RCC 7860 (cell line): ENCODE measurements at places on chromosomes 4 and X.

DNA sequence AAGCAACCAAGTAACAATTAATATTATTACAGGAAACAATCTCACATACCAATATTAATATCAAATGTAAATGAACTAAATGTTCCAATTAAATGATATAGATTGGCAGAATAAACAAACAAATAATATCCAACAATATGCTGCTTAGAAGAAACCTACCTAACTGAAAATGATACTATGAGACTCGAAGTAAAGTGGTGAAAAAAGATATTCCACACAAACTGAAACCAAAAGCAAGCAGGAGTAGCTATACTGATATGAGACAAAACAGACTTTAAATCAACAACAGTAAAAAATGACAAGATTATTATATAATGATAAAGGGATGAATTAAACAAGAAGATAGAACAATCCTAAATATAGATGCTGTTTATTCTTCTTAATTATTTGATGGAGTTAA is 140.1 kb downstream of the SPANXN4 start:
- no peak for DNase-seq

DNA sequence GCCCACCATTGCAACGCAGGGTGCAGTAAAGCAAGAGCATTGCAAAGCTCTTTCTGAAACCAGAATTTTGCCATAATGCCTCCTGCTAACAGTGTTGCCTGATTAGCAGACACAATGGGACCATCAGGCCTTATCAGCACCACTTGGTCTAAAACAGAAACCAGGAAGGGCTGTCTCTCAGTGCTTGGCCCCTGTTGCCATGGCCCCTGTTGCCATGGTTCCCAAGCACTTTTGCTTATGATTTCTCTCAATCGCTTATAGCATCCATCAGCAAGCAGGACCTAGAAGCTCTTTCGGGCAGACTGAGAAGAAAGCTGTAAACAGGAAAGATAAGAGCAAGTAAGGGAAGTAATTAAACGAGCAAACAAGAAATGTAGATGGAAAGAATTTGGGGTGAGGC is 36.8 kb downstream of the RTL5 start:
- DNase-seq: no peak

- no peak for DNase-seq
Observed at GRCh38 chr4:8048856-8049676, 109.4 kb upstream of the AFAP1 start.

DNA sequence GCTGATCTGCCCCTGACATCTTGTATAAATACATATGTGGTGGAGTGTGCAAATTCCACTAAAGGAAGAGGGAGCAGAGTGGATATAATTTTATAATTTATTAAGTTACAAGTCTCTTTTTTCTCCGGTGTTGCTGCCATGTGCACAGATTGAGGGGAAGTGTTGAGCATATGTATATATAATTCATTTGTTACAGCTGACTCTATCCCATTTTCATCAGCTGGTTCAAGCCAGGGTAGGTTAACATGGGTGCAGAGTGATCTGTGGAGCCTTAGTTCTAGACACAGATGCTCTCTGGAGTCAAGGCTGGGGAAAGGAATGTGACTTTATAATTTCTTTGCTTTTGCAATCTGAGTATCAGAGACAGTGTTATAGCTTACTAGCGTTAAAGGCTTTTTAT is 103.5 kb downstream of the WWC2 start:
- no peak for DNase-seq

- DNase-seq: no peak
Observed at GRCh38 chr4:99215521-99215920, 3.5 kb downstream of the ADH6 start.

GRCh38 chr4:56768316-56768715 is 53.2 kb downstream of the SPINK2 start:
- no peak for DNase-seq

GRCh38 chr4:168101026-168101425 is 8.7 kb downstream of the ANXA10 start:
- DNase-seq: no peak

DNA sequence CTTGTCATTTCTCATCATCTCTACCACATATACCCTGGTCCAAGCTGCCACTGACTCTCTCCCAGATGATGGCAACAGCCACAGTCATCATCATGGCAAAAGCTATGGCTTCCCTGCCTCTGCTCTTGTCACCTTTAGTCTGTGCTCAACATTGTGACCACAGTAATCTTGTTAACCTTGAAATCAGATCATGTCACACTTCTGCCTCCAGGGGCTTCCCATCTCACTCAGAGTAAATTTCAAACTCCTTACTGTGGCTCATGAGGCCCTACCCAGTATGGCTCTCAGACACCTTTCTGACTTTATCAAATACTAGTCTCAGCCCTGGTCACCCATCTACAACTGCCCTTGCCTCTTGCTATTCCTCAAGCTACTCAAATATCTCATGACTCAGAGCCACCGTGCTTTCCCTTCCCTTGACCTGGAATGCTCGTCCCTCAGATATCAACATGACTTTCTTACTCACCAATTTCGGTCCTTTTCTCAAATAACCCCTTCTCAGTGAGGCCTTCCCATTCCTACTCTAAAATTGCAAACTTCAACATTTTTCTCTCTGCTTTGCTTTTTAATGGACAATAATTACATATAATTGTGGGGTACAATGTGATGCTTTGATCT is 41.1 kb upstream of the STIM2 start:
- DNase-seq: no peak

- no peak for DNase-seq
Observed at GRCh38 chrX:110245011-110245410, 72.9 kb downstream of the AMMECR1 start.

DNA sequence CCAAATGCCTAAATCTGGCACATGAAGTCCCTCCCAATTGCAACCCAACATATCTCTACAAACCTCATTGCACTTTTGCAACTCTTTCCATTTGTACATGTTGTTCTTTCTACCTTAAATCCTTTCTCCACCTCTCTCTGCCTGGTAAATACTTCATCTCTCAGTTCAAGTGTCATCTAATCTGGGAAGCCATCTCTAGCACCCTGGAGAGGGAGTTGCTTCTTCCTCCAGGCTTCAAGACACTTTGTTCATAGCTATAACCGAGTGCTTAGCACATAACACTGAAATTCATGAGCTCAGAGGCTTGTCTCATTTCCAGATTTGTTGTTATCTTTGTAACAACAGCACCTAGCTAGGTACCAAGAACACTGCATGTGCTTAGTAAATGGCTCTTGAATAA is 114.8 kb upstream of the NAP1L5 start:
- no peak for DNase-seq

- no peak for DNase-seq
Observed at GRCh38 chr4:164011791-164012190, 517.3 kb downstream of the TMA16 start.

- peak; percentile 32 for DNase-seq
Observed at GRCh38 chrX:134604701-134605311, 53.5 kb downstream of the PLAC1 start.

- DNase-seq: no peak
Observed at GRCh38 chr4:38023347-38024205, 63.4 kb downstream of the PTTG2 start.

GRCh38 chr4:88022289-88022688 is 14.9 kb downstream of the PKD2 start:
- no peak for DNase-seq

- no peak for DNase-seq
Observed at GRCh38 chrX:108537005-108537404, 97.4 kb downstream of the COL4A5 start.

DNA sequence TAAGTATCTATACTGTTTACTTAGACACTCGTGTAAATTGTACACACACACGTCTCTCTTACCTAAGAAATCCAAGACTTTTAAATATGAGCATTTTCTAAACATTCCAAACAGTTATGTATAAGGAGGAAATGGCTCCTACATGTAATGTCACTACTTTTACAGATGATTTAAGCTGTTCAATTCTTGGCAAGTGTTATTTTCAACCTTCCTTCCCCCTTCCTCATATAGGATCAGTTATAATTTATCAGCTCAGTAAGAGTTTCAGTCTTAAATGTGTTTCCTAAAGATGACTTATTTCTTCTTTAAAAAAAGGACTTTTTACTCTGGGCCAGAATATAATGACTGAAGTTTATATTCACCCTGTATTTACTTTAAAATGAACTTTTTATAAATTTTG is 601.1 kb downstream of the ANKRD50 start:
- no peak for DNase-seq

DNA sequence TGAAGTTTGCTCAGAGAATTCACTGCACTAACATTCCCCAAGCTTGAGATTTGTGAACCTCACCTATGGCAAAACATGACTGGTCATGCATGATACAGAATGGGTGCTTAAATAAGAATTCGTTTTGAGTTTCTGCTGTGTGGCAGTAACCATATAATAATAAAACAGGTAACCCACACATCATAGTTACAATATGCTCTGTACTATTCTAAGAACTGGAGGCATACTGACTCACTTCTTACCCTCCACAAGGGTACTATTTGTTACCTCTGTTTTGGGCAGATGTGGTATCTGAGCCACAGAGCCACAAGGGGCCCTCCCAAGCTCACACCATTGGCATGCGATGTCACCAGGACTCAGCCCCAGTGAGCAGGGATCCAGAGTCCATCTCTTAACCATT is 17.6 kb downstream of the SLC2A9 start:
- DNase-seq: peak; percentile 19

- DNase-seq: no peak
Observed at GRCh38 chrX:11386001-11386523, 92.8 kb downstream of the AMELX start.

GRCh38 chr4:112289407-112290253 is 3.9 kb upstream of the TIFA start:
- no peak for DNase-seq

- no peak for DNase-seq
Observed at GRCh38 chr4:128916832-128917231, 107.3 kb downstream of the JADE1 start.

DNA sequence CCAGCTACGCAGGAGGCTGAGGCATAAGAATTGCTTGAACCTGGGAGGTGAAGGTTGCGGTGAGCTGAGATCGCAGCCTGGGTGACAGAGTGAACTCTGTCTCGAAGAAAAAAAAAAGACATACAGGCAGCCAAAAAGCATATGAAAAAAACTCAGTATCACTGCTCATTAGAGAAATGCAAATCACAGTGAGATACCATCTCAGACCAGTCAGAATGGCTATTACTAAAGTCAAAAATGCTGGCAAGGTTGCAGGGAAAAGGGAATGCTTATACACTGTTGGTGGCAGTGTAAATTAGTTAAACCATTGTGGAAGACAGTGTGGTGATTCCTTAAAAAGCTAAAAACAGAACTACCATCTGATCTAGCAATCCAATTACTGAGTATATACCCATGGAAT is 123.1 kb downstream of the CHIC2 start:
- DNase-seq: no peak

DNA sequence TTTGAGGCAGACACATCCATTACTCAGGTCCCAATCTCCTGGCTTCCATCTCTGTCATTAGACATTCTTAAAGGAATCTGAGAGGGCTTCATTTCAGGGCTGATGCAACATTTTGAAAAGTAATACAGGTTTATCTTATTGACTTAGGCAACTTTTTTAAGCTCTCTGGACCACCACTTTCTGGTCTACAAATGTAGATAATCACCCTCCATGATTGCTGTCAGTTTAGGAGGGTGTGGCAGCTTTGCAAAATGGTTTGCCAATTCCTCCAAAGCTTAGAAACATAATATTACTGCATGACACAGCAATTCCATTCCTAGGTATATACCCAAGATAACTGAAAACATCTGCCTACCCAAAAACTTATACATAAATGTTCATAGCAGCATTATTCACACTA is 77.6 kb downstream of the ARHGAP6 start:
- no peak for DNase-seq

DNA sequence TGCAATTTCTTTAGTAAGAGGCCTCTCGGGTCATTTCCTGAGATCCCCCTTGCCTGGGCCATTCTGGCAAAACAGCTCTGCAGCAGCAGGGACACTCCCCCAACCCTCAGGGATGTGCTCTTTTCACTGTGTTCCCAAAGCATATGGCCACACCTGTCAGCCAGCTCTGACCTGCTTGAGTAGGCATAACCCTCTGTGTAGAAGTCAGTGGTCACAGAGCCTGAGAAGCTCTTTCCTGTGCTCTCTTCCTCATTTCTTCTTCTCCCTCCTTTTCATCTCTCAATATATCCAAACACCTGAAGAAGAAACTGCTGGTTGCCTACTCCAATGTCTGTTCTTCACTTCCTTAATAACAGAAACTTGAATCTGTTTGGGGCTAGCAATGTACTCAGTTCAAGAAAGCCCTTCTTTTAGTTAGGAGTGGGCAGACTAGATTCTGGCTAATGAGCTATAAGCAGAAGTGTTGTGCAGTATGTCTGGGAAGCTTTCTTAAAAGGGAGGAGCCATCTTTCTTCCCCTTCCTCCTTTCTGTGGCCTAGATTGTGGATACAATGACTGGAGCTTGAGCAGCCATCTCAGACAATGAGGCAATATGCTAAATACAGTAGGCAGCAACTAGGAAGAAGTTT is 73.3 kb downstream of the PRPS1 start:
- DNase-seq: no peak

DNA sequence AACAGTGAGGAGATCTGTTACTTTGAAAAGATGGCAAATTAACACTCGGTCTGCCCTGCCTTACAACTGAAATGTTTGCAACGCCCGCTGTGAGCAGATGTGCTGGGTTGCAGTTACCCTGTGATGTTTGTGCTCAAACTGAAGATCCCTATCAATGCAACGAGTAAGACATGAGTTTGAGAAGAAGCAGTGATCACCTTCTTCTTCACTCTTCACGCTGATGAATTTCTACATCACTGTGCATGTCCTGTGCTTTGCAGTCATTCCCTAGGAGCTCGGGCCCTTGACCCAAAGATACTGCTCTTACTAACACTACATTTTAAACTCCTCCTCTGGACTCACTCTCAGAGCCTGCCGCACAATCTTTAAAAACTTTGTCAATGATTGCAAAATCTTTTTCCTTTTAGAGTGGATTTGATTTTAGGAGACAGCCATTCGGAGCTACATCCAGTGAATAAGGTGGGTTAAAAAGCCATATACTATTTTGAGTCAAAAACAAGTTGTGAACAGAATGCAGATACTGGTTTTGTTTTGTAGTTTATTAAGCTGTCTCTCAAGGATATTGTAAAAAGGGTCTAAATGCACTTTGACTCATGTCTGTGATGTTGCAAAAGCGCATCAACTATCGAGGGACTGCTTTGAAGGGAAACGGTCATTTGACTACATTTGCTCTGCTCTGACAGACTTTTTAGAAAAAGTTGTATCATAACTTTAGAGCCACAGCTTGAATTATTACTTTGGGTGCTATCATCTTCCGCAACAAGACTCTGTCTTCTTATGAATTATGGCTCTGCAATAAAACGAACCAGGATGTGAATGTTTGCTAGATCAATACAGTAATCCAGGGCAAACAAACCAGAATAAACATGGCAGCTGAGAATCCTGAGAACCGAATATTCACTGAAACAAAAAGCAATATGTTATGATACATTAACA is 5.7 kb upstream of the RHOH start:
- DNase-seq: no peak

DNA sequence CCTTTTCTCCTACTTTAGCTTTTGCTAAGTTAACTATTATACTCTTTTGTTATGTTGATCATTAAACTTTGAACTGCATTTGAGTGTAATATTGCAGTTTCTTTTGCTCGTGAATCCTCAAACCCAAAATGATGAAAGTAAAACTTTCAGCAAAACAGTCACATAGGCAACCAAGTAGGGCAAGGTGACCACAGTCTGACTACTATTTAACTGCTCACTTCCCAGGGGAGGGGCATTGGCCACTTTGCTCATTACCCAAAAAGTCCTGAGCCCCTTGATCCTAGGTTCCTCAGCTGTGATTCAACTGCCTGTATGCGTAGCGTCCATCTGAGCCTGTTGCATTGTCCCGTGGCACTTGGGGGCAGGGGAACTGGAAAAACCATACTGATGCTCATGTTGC is 17.0 kb downstream of the RBMX2 start:
- no peak for DNase-seq

- DNase-seq: no peak
Observed at GRCh38 chr4:56276547-56276946, 110.7 kb downstream of the AASDH start.
